Epithelial cell of prostate (primary cell): ENCODE measurements at places on chromosomes 11 and 22.

- no peak for DNase-seq
Observed at GRCh38 chr11:102920118-102920684, 35.3 kb downstream of the MMP13 start.

DNA sequence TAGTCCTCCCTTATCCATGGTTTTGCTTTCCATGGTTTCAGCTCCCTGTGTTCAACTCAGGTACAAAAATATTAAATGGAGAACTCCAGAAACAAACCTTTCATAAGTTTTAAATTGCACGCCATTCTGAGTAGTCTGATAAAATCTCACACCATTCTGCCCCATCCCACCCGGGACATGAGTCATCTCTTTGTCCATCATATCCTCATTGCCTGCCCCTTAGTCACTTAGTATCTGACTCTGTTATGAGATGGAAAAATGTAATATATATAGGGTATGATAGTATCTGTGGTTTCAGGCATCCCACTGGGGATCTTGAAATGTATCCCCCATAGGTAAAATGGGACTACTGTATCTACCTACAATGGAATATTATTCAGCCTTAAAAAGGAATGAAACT, 35.5 kb upstream of the FGF3 start:
- peak; percentile 48 for DNase-seq

GRCh38 chr11:30586251-30587144, at the start of gene MPPED2:
Gene MPPED2 (minus strand): TSS chr11:30586353. CDS start chr11:30580373, 5,980 bp downstream.
- no peak for DNase-seq

DNA sequence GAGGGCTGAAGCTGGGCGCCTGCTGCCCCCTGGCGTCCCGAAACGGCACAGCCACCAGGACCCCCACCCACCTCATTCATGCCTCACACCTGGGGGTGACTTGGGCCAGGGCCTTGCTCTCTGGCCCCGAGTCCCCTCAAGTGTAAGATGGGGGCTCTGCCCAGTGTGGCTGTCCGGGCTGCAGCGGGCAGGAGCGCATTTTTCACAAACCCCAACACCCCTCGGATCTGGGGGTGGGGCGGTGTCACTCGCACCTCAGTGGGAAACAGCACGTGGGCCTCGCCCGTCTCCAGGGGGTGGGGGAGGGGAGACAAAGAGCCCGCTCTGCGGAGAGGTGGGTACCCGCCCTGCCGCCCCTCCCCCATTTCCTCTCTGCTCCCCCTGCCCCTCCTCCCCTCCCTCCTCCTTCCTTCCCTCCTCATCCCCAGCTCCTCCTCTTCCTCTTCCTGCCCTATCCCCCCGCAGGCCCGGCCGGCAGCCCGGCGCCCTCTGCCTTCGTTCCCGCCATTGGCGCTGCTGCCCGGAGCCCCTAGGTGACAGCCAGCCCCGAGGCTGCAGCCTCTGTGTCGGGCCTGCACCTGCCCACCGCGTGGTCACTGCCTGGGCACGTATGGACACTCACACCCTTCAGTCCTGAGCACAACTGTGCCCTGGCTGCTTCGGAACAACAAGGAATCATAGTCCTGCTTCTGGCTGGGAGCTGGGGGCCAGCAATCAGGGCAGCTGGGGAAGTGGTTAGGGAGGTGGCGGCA, 6.8 kb upstream of the CDKN1C start:
- no peak for DNase-seq

GRCh38 chr22:38177926-38178604, 3.6 kb downstream of the PLA2G6 start:
- no peak for DNase-seq
